ENCODE measurements at places on chromosomes 4 and X.
A peak's percentile ranks its signal among the peaks of the same experiment; 100 is the strongest.

GRCh38 chr4:123843137-123843536 is 446.5 kb downstream of the SPRY1 start:
- DNase-seq, result no peak

DNA sequence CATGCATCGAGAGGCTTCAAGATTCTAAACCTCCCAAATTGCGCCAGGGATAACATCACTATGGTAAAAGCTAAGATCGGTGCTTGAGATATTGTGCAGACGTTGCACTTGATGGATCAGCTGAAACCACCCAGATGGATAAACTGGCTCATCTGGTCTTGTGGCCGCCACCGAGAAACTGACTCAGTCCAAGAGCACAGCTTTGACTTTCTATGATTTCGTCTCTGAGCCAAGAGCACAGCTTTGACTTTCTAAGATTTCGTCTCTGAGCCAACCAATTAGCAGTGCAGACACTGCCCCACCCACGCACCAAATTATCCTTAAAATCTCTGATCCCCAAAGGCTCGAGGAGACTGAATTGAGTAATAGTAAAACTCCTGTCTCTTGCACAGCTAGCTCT is 687.2 kb downstream of the FAM133A start:
- DNase-seq, result no peak

- no peak for DNase-seq
Measured at GRCh38 chr4:140311257-140311835, 62.1 kb upstream of the SCOC start.

GRCh38 chr4:22551550-22551949 is 35.7 kb upstream of the ADGRA3 start:
- DNase-seq, result no peak

GRCh38 chr4:140688711-140689598 is 67.2 kb downstream of the TBC1D9 start:
- DNase-seq, result no peak

- DNase-seq, result peak; percentile 67
Measured at GRCh38 chr4:186727977-186728519, 4.4 kb upstream of the FAT1 start.

DNA sequence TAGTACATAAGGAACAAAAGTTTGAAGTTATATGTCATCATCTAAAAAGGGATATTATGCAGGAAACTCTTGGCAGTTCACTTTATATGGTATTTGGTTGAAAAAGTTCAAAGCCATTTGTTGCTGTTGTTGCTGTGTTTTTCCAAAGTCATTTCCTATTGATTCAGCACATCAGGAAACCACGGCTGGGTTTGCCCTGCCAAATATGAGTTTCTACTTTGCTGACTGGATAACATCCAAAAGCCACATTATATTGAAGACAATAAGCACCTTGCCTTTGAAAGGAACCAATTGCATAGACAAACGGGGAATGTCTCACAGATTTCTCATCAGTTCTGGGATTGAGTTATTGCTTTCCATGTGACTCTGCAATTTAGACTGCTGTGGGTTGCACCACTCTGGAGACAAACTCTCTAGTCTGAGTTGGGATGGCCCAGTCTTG is 206.1 kb downstream of the SLC39A8 start:
- DNase-seq, result no peak

GRCh38 chr4:98485816-98486345 is 172.5 kb downstream of the TSPAN5 start:
- DNase-seq, result no peak

DNA sequence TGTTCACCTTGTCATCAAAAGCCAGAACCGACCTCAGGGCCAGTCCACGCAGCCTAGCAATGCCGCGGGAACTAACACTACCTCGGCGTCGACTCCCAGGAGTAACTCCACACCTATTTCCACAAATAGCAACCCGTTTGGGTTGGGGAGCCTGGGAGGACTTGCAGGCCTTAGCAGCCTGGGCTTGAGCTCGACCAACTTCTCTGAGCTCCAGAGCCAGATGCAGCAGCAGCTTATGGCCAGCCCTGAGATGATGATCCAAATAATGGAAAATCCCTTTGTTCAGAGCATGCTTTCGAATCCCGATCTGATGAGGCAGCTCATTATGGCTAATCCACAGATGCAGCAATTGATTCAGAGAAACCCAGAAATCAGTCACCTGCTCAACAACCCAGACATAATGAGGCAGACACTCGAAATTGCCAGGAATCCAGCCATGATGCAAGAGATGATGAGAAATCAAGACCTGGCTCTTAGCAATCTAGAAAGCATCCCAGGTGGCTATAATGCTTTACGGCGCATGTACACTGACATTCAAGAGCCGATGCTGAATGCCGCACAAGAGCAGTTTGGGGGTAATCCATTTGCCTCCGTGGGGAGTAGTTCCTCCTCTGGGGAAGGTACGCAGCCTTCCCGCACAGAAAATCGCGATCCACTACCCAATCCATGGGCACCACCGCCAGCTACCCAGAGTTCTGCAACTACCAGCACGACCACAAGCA is 898 bp downstream of the UBQLN2 start:
- DNase-seq, result peak; percentile 19

DNA sequence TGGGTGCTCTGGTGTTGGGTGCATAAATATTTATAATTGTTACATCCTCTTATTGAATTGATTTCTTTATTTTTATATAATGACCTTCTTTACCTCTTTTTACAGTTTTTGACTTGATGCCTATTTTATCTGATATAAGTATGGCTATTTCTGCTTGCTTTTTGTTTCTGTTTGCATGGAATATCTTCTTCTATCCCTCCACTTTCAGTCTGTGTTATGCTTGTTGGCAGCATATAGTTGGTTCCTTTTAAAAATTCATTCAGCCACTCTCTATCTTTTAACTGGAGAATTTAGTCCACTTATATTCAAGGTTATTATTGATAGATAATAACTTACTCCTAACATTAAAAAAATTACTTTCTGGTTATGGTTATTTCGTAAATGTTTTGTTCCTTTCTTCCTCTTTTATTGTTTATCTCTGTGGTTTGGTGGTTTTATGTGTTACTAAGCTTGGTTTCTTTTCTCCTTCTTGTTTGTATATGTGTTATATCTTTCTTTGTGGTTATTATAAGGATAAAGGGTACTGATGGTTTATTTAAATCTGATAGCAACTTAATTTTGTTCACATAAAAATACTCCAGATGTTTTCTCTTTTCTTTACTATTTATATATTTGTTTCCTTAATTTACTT is 69.5 kb downstream of the IL15 start:
- no peak for DNase-seq

DNA sequence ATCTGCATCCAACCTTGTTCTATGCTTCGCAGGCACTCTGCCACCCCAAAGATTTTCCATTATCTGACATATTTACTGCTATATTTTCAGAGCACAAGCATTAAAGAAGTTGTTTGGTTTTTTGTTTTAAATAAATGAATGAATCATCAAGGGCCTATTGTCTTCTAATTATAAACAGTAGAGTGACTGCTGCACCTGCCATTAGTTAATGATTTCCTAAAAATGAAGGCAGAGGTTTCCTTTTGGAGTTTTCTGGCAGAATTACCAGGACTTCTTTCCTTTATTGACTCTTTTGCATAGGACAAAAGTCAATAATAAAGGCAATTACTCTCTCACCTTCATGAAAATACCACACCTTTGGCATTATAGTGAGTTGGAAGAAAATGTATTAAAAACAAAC is 238.1 kb downstream of the INPP4B start:
- DNase-seq, result no peak

DNA sequence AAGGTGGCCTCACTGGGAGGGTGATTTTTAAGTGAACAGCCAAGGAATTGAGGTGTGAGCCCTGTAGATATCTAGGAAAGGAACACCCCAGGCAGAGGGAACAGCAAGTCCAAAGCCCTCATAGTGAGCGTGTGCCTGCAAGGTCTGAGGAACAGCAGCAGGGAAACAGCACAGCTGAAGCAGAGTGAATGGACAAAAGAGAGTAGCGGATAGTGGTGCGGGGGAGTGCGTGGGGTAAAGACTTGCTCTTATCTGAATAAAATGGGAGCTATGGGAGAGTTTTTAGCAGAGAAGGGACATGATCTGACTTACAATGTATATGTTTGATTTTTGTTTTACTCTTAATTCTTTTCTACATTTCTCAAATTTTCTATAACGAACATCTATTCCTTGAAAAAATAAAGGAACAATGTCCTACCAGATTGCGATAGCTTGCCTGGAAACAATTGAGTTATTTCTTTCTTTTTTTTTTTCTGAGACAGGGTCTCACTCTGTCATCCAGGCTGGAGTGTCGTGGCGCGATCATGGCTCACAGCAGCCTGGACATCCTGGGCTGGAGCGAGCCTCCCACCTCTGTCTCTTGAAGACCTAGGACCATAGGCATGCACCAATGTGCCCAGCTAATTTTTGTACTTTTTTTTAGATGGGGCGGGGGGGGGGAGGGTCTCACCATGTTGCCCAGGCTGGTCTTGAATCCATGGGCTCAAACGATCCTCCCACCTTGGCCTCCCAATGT is 19.5 kb upstream of the HADH start:
- DNase-seq, result no peak

DNA sequence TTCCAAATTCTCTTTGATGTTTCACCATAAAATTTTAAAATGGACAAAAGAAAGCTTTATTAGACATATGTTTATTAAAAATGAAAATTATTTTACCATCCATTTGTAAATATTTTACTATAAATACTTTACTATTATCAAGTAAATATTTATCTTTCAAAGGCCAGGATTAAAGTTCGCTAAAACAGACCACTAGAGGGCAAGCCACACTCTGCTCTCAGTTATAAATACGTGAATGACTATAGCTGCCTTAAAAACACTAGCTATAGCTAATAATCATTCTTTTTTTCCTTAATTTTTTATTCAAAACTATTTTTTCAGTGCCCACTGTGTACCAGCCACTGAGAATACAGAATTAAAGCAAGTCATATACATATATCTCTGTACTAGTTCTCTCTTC is 38.6 kb downstream of the UNC5C start:
- DNase-seq, result peak; percentile 17

DNA sequence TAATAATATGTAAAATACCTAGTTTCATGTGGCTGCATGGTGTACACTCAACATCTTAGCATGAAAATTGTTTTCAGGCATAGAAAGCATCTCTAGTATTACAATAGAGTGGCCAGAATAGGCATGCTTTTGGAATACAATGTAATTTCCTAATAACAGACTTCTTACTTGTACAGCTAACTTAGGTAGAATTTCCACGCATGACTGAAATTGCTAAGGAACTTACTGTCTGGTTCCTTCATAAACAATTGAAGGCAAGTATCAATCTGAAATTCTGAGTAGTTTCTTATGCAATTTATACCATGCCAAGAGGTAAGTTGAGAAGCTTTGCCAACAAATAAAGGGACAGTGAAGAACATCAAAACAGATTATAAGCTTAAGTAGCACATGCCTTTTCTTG is 26.7 kb downstream of the SULT1E1 start:
- no peak for DNase-seq

GRCh38 chr4:183352546-183352945 is 30.3 kb upstream of the CLDN24 start:
- no peak for DNase-seq

All from ACHN (cell line).